ENCODE measurements at places on chromosomes 6 and 20.
A peak's percentile ranks its signal among the peaks of the same experiment; 100 is the strongest.

GRCh38 chr20:36989797-36990196, 38.3 kb upstream of the SAMHD1 start:
- no peak for DNase-seq

GRCh38 chr6:56683882-56684281, 41.2 kb upstream of the DST start:
- DNase-seq, result no peak

DNA sequence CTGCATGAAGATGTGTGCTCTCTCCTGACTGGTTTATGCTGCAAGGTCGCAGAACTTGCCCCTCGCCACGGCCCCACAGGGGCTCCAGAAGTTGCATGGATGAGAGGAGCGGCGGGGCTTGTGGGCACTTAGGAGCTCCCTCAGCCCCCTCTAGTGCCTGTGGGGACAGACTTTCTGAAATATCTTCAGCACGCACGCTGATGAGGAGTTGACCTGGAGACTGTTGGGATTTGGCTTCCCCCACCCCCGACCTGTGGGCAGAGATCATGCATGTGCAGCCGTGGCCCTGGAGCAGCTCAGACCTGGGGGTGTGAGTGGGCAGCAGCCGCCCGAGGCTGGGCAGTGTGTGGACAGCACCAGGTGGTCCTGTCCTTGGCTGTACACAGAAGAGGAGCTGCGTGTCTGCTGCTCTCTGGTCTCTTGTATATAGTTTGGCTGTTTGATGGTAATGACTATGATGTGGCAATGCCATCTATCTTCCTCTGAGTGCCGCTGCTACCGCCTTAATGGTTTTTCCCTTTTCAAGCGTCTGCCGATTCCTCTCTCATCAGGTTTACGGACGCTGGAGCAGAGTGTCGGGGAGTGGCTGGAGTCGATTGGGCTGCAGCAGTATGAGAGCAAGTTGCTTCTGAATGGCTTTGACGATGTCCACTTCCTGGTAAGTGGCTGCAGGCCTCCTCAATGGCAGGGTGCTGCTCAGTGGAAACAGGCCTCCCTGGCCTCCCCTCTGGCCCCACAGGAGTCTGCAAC, 81.4 kb downstream of the TCP11 start:
- DNase-seq, result no peak

- no peak for DNase-seq
Observed at GRCh38 chr20:24208652-24209051, 220.1 kb upstream of the GGTLC1 start.

DNA sequence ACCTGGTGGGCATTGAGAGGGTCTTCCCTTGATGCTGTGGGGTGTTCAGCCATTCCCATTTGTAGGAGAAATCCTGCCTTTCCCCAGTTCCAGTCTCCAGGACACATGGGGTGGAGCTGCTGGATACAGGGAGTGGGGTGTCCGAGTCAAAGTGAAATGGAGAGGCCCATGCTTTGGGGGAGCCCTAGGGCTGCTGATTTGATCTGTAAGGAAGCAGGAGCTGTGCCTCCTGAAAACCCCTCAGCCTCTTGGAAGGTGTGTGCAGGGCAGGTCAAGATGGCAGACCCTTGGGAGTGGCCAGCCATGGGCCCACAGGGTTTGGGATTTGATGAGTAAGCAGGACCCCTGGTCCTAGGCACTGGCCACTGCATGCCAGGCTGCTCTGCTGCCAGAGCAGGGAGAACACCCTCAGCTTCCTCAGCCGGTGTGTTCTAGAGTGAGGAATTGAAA, 82.0 kb downstream of the SERAC1 start:
- no peak for DNase-seq

- DNase-seq, result no peak
Observed at GRCh38 chr6:159137676-159138075, 31.5 kb upstream of the FNDC1 start.

GRCh38 chr6:149648148-149649145, at the start of gene KATNA1:
TSS of gene KATNA1 (minus strand) at chr6:149648714. CDS start at chr6:149638547, 10,167 bp downstream.
- peak; percentile 70 for DNase-seq

DNA sequence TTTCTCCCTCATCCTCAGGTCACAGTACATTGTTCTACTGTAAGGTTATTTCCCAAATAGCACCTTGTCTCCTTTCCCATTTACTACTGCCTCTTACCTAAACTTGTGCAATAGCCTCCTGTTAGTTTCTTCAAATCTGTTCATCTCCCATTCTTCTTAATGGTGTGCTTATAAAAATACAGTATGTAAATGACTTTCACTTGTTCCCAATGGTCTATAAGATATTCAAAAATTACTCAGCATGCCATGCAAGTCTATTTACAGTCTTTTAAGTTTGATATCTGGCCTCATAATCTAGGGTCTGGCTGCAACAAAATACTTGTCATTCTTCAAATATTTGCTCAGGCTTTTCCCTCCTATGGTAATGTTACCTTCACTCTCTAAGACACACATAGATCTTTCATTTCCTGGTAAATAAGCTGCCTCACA, 31.5 kb upstream of the RHAG start:
- no peak for DNase-seq

GRCh38 chr6:33161354-33162331, 30.6 kb downstream of the COL11A2 start:
- peak; percentile 64 for DNase-seq

GRCh38 chr6:31559958-31560696, 12.0 kb upstream of the LTA start:
- DNase-seq, result no peak

DNA sequence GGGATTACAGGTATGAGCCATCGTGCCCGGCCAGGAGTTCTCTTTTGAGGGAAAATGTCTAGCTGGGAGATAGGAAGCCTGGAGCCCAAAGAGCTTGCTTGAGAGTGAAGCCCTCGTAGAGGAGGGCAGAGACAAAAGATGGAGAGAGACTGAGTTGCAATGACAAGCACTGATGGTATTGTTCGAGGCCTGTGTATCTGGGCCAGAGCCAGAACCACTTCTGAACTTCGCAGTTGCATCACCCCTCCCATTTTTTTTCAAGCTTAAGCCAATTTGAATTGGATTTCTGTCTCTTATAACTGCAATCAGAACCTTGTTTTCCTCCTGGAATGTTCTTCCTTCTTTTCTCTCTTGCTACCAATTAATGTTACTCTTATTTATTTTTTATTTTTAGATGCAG, 83.1 kb downstream of the KCNB1 start:
- no peak for DNase-seq

GRCh38 chr20:24692446-24693200, 223.2 kb downstream of the SYNDIG1 start:
- DNase-seq, result no peak

GRCh38 chr6:291204-291696, 1.0 kb upstream of the DUSP22 start:
- DNase-seq, result no peak

- no peak for DNase-seq
Observed at GRCh38 chr6:137708481-137708880, 158.6 kb upstream of the TNFAIP3 start.

DNA sequence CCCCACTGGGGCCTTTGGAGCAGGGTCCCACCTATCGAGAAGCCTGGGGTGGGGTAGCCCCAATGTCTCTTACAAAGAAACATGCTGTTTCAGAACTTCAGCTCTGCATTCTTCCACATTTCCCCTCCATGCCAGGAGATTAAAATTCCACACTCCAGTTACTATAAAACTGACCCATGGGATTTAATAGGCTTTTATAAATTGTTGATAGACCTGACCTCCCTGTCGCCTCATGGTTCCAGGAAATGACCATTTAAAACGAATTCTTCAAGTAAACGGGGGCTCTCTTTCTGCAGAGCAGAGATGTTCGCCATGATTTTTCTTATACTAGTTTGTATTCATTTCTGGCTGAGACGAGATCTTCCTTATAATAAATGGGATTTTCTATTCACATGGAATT, 19.3 kb downstream of the RIN2 start:
- DNase-seq, result no peak

DNA sequence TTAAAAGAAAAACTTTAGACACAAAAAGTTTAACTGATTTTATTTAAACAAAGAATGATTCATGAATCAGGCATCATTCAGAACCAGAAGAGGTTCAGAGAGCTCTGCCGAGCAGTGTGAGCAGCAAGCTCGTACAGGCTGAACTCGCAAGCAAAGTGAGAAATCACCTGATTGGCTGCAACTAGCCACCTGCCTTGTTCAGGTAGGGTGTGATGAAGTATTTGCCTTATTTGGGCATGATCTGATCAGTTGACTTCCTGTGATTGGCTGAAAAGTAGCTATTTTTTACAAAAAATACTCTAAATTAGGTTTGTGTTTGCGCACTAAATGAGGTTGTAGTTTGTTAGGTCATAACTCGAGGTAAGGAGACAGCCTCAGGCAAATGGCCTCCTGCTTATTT, 80.7 kb downstream of the HIVEP1 start:
- DNase-seq, result no peak

GRCh38 chr6:137472641-137473137, 21.5 kb downstream of the OLIG3 start:
- no peak for DNase-seq

- DNase-seq, result no peak
Observed at GRCh38 chr20:275791-276190, 14.8 kb downstream of the C20orf96 start.

DNA sequence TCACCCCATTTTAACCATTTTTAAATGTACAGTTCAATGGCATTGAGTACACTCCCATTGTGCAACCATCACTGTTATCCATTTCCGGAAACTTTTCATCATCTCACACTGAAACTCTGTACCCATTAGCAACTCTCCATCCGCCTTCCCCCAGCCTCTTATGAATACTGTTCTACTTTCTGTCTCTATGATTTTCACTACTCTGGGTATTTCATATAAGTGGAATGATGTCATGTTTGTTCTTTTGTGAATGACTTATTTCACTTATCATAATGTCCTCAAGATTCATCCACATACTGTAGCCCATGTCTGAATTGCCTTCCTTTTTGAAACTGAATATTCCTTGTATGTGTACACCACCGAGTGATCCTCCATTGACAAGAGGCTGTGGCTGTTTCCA, 92.9 kb upstream of the TOX2 start:
- no peak for DNase-seq

DNA sequence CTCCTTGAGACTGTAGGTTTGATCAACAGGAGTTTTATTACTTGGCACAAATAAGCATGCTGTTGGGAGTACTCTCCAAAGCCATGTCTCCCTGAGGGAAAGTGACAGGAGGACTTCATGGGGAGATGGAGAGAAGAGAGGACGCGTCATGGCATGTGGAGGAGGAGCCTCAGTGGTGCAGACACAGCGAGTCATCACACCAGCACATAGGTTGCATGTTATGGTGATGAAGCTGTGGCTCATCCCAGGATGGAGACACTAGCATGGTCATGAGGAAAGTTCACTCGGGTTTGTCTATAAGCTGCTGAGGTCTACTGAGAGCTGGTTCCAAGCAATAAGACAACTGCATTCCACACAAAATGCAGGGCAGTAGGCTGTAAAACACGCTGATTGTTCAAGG, 13.2 kb upstream of the SSTR4 start:
- DNase-seq, result no peak

- no peak for DNase-seq
Observed at GRCh38 chr6:5524110-5524509, 262.8 kb downstream of the FARS2 start.

DNA sequence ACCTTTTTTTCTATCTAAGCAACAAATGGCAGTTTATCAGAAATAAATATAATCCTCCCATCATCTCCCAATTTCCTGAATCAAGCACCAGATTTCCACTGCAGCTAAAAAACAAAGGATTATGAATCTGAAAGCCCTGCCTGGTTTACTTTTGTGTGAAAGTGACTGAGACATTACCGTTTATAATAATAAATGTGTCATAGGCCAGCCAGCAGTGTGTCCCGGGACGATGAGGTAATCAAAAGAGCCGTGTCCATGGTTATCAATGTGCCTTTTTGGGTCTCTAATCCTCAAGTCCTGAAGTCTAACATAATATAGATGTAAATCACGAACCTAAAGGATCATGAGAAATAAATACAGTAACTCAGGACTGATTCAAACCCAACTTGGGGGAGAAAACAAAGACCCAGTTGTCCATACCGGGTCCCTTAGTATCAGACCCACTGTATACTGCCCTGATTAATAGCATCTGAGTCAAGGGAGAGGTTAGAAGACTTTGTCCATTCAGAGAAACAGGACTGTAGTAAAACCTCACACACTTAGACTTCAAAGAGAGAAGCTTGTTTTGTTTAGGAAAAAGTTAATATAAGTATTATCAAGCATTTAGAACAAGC, 149.1 kb downstream of the SASH1 start:
- no peak for DNase-seq

GRCh38 chr6:139801571-139802321, 427.3 kb upstream of the CITED2 start:
- no peak for DNase-seq

DNA sequence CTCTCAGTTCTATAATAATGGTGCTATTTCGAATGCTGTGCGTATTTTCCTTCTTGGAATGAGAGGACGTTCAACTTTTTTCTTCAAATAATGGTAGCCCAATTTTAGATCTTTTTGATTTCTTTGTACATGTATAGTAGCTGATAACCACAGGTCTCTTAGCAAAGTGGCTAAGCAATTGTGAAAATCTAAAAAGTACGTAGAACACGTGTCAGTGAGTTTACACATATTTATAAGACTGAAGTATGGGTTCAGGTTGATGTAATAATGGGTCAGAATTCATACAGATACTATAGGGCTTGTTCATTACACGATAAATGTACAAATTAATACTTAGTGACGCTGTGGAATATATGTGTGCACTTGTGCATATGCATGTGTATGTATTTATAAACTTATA, 1.3 kb downstream of the SMIM13 start:
- DNase-seq, result no peak

DNA sequence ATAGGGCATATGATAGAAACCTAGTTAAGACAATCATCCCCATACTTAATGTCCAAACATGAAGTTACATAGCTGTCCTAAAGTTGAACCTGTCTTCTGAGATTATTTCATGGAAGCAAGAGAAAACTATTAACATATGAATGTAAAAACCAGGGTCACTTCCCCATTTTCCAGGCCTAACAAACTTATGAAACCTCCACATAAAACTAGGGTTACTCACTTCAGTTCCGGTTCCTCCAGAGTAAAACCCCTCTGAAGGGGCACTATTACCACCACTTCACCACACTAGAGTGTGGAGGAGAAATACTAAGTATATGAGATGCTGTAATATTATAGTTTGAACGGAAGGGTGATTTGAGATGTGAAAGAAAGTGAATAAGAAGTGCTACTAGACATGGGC, 14.9 kb downstream of the PRKN start:
- DNase-seq, result no peak

Measured in stimulated activated CD4-positive, alpha-beta T cell treated with anti-CD3 and anti-CD28 coated beads, Interleukin-1b, Interleukin-23, amount 100 ng/mL, for 1 hour (primary cell).